Fibroblast of gingiva (primary cell): ENCODE measurements at places on chromosomes 11 and 22.

- no peak for DNase-seq
Observed at GRCh38 chr22:27809700-27810608, 8.4 kb upstream of the MN1 start.

DNA sequence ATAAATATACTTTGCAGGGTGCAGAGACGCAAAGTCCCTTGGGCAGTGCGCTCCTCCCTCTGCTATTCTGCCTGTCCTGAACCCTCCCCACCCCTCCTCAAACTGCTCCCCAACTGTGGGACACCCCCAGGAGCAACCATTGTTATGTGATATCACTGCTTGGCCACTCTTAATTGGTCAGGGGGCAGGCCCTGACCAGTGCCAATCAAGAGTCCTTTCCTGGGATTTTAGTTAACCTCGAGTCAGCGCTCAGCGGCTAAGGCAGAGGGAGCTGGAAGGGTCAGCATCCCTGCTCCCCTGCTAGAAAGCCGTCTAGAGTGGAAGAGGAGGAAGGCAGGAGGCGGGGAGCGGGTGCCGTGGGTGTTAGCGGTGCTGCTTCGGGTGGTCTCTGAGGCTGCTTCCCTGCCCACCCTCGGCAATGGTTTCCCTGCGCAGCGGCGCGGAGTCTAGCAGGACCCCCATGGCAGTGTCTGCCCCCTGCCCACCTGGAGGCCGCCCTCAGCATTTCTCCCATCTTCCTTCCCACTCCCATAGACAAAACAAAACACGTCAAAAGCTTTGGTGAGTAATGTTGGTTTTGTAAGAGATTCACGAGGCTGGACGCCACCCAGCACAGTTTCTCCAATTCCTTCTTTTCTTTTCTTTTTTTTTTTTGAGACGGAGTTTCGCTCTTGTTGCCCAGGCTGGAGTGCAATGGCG, 38.4 kb upstream of the A4GALT start:
- peak; percentile 69 for DNase-seq

GRCh38 chr11:78262691-78263090, 74.0 kb downstream of the USP35 start:
- no peak for DNase-seq

- no peak for DNase-seq
Observed at GRCh38 chr11:117217141-117218084, 14.5 kb downstream of the PCSK7 start.
